ENCODE measurements at places on chromosomes 12 and 14. TPM values are rescaled to one million over a fixed set of nuclear protein-coding genes. Genes with fewer than 3 reads are reported as not detected.

DNA sequence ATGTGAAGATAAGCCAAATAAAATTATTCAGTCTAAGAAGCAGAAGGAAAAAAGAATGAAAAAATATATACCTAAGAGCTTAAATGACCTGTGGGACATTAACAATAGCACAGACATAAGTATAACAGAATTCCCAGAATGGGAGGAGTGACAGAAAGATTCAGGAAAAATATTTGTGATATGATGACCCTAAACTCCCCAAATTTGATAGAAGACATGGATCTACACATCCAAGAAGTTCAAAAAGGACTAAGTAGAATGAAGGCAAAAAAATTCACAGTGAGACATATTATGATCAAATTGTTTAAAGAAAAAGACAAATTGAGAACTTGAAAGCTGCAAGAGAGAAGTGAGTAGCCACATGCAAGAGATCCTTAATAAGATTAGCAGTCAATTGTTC, 211.4 kb upstream of the OR4E1 start:
- no peak for DNase-seq

- no peak for DNase-seq
Measured at GRCh38 chr12:48862760-48863159, 2.9 kb downstream of the RND1 start.

Gene DNAI7
- not detected for total RNA-seq

DNA sequence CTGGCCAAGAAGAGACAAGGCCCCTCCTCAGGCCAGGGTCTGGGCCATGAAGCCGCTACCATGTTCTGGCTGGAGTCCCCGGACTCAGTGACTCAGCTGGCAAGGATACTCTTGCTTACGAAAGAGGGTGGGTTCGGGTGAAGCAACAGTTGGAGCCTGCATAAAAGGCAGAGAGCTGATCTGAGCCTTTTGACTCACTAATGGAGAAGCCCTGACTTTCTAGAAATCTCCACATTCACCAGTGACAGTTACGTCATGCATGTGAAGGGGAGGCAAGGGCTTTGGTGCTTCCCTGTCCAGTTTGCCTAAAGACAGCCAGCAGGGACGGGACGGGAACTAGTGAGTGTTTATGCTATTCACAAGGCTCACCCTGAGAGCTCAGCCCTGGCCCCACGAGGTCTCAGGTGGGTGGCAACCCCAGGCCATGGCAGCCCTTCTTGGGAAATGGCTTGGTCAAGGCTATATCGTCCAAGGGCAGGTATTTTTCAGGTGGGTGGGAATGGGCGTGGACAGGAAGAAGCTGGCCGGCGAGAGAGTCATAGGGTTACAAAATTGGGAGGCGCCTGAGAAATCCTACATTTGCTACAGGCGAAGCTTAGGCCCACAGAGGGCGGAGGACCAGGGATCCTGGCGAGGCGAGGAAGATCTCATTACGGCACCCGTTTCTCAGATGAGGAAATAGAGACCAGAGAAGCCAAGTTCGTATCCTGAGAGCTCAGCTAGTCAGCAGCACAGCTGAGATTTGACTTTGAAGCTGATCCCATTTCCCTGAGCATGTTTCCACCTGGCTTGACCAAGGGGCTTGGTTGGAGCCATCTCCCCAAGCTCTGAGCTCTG, 314.6 kb downstream of the BCL11B start:
- DNase-seq = no peak

- no peak for DNase-seq
Measured at GRCh38 chr12:10158406-10158805, 13.5 kb downstream of the OLR1 start.

Gene FAR2
- total RNA-seq = 7.0 TPM

Gene TMCC3
- 0.19 TPM for total RNA-seq

GRCh38 chr12:15597125-15597830, 191.9 kb downstream of the EPS8 start:
- no peak for DNase-seq

- no peak for DNase-seq
Measured at GRCh38 chr12:128059621-128060370, 207.2 kb upstream of the TMEM132C start.

- no peak for DNase-seq
Measured at GRCh38 chr12:57183939-57184725, 32.5 kb upstream of the NXPH4 start.

Gene FOXG1
- not detected for total RNA-seq

DNA sequence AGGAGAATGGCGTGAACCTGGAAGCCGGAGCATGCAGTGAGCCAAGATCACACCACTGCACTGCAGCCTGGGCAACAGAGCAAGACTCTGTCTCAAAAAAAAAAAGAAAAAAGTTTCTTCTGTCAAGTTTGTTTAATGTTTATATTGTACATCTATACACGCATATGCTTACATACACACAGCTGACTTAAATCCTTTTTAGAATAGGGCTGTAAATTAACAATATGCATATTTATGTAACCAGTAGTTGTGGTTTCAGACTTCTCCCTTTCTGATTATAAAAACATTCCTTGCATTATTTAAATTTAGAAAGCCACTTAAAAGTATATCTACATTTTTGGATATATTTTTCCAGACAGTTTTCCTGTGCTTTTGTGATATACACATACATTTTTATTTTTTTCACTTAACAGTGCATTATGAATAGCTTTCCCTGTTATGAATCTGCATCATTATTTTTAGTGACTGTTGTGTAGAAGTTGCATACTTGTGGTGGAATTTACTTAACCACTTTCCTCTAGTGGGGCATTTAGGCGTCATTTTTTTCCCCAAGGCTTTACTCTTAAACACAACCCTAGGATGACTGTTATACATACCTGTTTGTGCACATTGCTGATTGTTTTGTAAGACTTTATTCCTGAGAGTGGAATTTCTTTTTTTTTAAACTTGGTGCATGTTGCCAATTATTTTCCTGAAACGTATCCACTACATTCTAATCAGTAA, 29.4 kb downstream of the POLR3B start:
- DNase-seq = no peak

Gene AQP6
- total RNA-seq = not detected

Gene KRT4
- total RNA-seq = 0.22 TPM

Gene TAS2R31
- total RNA-seq = 0.86 TPM

DNA sequence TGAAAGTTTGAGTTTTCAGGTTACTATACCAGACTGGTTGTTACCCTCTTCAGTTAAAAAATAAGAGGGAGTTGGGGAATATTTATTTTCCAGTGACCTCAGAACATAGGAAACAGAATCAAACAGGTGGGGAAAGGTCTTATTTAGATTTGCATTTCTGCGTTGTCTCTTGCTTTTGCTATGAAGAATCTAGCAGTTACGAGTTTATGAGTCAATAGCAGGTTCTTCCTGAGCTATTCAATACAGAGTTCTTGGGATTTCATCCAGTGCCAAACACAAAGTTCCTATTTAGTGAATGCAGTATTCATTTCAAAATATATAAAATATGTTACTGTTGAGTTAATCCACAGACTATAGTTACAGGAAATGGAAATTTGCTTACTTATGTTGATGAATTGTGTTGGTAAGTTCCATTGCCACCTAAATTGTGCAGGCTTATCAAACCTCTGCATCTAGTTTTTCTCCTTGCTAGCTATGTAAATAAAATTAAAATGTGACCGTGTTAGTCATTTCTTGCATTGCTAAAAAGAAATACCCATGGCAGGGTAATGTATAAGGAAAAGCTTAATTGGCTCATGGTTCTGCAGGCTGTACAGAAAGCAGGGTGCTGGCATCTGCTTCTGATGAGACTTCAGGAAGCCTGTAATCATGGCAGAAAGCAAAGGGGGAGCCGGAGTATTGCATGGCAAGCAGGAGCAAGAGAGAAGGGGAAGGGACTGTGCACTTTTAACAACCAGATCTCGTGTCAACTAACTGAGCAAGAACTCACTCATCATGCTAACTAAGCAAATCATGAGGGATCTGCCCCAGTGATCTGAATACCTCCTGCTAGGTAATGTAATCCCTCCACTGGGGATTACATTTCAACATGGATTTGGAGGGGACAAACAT, 110.2 kb downstream of the KTN1 start:
- DNase-seq = no peak

DNA sequence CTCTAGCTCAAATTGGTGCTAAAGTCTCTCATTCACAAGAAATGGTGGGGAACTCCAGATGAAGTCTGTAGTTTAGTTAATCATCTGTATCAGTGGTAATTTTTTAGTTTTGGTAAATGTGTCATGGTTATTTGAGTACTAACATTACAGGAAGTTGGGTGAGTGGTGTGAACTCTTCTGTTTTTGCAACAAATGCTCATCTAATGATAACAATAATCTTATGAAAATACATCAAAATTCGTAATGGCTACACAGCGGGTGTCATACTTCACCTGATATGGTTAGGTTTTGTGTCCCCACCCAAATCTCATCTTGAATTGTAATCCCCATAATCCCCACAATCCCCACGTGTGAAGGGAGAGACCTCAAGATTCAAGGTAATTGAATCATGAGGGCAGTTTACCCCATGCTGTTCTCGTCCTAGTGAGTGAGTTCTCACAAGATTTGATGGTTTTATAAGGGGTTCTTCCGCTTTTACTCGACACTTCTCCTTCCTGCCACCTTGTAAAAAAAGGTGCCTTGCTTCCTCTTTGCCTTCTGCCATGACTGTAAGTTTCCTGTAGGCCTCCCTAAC, 209.3 kb upstream of the FOXN3 start:
- DNase-seq = no peak

Gene MUCL1
- not detected for total RNA-seq

Gene LIN7A
- total RNA-seq = not detected

- DNase-seq = no peak
Measured at GRCh38 chr14:78282437-78282836, 112.3 kb downstream of the NRXN3 start.

Data from activated naive CD8-positive, alpha-beta T cell treated with anti-CD3 and anti-CD28 coated beads for 36 hours (primary cell).